ENCODE measurements at places on chromosomes 7 and 10.

DNA sequence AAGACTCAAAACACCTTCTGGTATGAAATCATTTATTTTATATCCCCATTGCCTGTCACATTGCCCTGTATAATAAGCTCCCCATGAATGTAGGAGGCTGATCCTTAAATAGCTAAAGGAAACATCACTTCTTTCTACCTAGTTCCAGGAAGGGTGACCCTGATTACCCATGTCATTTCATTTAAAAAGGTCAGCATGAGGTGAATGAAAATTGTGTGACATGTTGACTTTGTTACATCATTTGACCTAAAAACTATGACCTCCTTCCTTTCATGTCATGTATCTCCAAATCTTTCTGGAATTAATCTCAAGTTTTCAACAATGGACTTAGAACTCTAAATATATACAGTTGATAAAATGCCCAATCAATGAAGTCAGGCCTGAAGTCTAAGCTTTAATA, 161.5 kb downstream of the AHR start:
- no peak for DNase-seq

- DNase-seq, result no peak
These were observed 125.1 kb upstream of the NRP1 start for GRCh38 chr10:33459602-33460001.

DNA sequence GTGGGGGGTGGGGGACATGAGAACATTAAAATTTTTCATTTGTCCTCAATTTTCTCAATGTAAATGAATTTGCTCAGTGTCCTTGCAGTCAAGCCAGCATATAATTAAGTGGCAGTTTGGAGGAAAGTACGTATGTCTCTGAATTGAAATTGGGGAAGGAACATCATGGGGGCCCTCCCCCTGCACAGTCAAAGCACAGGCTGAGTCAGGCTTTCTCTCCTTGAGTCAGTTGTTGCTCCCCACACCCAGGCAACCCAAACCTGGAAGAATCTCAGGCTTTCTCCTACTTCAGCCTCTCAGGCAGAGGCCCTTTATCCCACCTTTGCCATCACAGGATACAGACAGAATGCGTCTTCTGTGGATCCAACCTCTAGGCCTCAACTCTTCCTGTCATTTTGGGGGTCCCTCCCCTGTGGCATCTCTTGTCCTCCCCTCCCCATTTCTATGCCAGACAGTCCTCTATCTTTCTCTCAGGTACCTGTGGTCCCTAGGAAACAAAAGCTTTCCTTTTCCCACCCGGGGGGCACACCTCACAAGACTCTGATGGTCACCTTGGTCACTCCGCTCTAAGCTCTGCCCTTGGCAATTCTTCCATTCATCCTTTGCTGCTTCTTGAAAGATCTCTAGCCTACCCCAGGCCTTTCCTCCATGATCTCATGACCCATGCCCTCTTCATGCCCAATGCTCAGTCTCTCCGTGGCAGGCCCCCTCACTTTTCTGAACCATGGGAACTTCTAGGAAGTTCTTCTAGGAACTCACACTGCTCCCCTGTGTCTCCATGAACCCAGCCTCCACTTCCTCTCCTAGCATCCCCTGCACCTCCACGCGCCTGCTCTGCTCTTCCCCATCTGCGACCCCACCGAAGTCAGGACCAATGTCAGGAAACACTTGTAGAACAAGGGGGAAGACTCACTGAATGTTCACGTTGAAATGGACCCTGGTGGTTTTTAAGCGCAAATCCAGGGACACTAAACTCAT, 40.4 kb downstream of the CREB3L2 start:
- no peak for DNase-seq

- DNase-seq, result no peak
These were observed 817.0 kb downstream of the SORCS1 start for GRCh38 chr10:106347547-106347946.

DNA sequence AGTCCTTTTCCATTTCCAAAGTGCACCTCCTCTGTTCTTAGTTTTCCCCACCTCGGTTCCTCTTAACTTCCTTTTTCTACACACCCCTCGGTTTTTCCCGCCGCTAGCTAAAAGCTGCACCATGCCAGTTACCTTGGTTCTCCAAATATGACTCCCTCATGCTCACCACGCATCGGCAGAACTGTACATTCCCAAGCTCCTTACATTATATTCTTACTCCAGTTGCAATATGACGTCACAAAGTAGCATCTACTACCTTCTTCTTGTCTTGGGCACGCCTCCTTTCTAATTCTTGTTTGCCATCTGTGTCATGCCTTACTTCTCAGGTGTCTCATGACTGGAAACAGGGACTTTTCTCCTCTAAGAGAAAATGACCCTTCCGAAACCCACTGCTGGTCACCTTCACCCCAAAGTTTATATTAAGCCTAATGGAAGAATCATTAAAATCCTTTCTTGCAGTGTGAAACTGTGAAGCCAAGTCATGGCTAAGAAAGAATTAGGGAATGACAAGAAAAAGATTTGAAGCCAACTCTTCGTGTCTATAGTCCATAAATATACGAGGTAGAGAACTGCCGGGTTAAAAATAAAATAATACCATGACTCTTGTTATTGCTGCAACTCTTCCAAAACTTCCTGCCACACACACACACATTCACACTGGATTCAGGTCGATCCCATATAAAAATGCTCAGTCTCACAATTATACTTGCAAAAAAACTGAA, 1.7 kb downstream of the ESYT2 start:
- DNase-seq, result no peak

GRCh38 chr10:118339111-118339510, 3.0 kb downstream of the FAM204A start:
- DNase-seq, result no peak

GRCh38 chr7:151403764-151404163, 6.1 kb downstream of the WDR86 start:
- DNase-seq, result no peak

GRCh38 chr10:5068274-5068984, 25.8 kb upstream of the AKR1C3 start:
- DNase-seq, result no peak

DNA sequence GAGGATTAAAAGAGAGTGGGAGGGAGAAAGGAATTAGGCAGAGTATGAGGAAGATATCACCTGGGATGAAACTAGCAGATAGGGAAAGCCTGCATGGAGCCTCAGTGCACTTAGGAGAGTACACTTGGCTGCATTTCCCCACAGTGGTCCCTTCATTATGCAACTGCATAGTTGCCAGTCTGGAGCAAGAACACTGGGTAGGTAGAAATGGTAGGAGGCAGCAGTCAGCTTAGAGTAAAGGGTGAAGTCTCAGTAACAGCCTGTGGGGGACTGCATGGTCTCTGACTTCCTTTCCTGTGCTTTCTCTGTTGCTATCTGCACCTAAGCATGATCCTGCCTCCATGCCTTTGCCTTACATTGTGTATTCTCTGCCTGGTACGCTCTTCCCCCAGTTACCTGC, 14.0 kb upstream of the PCGF5 start:
- DNase-seq, result no peak

GRCh38 chr10:8556321-8556720, 501.8 kb downstream of the GATA3 start:
- no peak for DNase-seq

DNA sequence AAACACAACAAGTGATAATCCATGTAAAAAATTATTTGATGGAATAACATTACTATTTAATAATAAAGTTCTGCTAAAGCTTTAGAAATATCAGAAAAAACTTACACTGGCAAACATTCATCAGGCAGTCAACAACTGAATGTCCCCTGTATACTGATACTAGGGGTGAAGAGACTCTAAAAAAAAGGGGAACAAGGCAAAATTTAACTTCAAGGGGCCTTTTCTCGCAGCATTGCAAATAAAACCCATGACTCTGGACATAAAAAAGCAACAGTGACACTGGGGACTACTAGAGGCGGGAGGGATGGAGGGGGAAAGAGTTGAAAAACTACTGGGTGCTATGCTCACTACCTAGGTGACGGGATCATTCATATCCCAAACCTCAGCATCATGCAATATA, 5.8 kb upstream of the IFRD1 start:
- no peak for DNase-seq

DNA sequence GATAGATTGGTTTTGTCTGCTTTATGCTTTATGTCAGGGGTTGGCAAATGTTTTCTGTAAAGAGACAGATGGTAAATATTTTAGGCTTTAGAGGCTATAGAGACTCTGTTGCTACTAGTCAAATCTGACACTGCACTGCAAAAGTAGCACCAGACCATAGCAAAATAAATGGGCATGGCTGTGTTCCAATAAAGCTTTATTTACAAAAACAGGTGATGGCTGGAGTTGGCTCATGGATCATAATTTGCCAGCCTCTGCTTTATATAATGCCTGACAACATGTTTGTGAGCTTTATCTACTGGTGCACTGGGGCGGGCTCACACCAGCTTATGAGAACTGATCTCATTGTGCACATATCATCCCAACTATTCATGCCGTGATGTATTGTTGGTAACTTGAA, 120.1 kb downstream of the PLXDC2 start:
- DNase-seq, result no peak

DNA sequence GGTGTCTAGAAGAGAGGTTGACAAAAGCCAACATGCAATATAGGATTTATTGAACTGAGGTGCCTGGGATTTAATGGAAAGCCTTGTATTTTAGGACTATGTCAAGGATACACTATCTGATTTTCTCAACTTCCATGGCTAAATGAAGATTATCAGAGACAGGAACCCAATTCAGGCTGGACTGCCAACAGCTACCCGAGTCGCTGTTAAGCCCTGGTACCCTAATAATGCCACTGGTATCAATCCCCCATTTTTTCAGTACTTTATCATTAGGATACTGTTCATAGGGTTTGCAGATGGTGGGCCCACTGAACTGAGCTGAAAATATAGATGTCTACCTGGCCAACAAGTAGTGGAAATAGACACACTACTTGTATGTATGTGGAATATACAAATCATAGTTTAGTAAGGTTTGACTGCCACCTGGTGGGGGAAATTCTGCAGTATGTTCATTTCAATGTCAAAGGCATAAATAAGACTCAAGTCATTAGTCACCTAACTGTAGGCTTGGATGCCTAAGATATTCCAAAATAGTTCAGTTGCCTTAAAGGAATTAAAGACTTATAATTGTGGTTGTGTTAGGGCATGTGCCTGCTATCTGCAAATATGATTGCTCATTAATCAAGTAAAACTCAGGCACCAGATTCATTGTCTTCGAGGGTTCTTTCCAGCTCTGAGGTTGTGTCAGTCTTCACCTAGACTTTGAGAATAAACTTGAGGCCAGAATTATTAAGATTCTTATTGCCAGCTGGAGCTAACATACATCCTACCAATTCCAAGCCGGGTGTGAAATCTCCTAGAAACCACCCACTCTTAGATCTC, 34.1 kb upstream of the NOBOX start:
- peak; percentile 23 for DNase-seq

DNA sequence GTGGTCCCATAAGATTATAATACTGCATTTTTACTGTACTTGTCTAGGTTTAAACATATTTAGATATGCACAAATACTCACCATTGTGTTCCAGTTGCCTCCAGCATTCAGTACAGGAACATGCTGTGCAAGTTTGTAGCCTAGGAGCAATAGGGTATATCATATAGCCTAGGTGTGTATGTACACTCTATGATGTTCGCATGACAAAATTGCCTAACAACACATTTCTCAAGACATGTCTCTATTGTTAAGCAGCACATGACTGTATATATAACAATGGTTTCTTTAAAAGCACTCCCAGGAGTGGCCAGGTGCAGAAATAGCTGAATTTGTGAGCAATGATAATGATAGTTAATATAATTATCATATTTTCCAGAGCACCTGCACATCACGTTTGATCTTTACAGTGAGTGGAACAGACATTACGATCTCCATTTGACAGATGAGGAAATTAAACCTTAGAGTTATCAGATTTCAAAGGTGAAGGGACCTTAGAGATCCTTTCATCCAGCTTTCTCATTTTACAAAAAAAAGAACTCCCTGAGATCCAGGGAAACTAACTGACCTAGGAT, 99.2 kb upstream of the PDCD4 start:
- DNase-seq, result no peak

DNA sequence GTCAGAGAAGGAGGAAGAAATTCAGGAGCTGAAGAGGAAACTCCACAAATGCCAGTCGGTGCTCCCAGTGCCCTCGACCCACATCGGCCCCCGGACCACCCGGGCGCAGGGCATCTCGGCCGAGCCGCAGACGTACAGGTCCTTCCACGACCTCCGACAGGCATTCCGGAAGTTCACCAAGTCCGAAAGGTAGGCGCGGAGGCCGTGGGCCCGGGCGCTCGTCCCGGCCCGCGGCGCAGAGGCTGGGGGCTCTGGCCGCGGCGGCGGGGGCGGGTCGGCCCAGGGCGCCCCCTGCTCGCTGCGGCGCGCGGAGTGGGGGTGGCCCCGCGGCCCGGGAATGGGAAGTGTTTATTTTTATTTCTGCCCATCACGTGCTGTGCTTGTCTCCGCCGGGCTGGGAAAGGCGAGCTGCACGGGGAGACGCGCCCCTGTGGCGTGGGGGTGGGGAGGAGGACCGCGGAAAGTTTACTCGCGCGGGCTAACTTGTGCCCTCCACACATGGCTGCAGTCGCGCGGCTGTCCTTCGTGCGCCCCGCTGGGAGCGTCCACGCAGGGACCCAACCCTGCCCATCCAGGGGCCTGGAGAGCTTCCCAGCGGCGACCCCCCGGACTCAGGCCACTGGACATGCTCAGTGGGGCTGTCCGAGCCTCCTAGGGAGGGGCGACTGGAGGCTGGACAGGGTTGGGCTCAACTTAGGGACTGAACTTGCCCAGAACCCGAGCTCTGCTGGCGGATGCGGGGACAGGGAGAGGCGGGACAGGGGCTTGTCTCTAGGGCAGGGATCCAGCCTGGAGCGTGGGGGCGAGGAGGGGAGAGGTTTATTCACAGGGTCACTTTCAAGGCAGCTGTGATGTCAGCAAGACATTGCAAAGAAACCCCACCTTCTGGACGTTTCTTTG, 82.6 kb upstream of the PRKG1 start:
- no peak for DNase-seq

GRCh38 chr7:158325530-158326381, 261.9 kb downstream of the PTPRN2 start:
- DNase-seq, result no peak

GRCh38 chr7:69906283-69906995, 308.2 kb downstream of the AUTS2 start:
- DNase-seq, result no peak

DNA sequence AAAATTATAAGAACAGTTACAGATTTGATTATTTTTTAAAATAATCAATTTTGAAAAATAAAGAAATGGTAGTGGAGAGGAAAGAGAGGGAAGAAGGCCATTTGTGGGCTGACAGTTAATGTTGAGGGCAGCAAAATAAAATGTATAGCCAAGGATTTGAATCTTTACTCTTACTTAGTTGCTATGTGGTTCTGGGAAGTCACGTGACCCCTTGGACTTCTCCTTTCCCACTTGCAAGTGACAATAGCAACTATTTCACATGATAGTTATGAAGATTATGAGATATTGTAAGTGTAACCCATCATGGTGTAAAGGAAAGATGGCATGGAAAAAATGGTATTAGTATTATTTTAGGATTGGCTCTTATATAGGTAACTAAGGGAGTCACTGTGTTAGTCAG, 567.3 kb upstream of the GHITM start:
- DNase-seq, result no peak

DNA sequence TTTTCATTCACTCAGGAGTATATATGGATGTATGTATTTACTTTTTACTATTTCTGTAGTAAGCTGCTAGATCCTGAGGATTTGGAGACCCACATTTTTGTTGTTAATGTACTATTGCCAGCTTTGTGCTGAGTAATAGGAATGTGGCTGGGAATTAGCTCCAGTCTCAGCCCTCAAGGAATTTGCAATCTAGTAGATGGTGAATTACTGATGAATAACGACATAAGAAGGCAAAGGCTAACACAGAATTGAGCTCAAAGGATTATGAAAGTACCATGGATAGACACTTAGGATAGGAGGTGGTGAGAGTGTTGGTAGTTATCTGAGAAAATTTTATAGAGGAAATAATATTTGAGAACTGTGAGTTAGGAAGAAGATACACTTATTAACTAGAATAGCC, 19.9 kb downstream of the CASD1 start:
- no peak for DNase-seq
